ENCODE measurements at places on chromosomes 12 and 14.

DNA sequence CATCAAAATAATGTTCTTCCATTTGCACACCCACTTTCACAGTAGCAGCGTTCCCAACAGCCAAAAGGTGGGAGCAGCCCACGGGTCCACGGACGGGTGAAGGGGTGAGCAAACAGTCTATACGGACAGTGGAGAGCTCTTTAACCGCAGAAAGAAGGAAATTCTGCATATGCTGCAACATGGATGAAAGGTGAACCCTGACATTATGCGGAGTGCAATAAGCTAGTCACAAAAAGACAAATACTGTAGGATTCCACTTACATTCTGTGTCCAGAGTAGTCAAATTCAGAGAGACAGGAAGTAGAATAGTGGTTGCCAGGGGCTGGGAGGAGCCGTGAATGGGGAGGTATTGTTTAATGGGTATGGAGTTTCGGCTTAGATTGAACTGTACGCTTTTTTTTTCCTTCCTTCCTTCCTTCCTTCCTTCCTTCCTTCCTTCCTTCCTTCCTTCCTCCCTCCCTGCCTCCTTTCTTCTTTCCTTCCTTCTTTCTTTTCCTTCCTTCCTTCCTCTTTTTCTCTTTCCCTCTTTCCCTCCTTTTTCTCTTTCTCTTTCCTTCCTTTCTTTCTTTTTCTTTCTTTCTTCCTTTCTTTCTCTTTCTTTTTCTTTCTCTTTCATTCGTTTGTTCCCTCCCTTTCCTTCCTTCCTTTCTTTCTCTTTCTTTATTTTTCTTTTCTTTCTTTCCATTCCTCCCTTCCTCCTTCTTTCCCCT lies 15.8 kb upstream of the ANKRD9 start:
- DNase-seq: no peak

- DNase-seq: no peak
Observed at GRCh38 chr14:40093800-40094199, 661.6 kb upstream of the FBXO33 start.

GRCh38 chr14:33916663-33917565 lies 34.0 kb downstream of the EGLN3 start:
- DNase-seq: no peak

DNA sequence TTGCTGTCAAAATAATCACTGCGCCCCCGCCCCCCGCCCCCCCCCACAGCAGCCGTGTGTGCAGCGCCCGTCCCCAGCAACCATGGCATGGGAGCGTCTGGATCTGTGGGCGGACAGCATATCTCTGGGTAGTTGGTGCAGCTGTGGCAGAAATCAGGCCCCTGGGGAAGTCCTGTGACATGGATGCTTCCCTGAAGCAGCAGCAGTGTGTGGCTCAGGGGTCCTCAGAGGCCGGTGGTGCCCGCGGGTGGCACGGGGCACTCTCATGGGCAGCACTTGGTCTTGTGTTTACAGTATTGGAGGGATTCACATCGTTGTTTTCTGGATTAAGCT lies 19.2 kb downstream of the XRCC3 start:
- no peak for DNase-seq
